ENCODE measurements at places on chromosomes 5 and 9.

GRCh38 chr5:142770650-142771609 lies 753 bp downstream of the ARHGAP26 start:
- peak; percentile 52 for DNase-seq

DNA sequence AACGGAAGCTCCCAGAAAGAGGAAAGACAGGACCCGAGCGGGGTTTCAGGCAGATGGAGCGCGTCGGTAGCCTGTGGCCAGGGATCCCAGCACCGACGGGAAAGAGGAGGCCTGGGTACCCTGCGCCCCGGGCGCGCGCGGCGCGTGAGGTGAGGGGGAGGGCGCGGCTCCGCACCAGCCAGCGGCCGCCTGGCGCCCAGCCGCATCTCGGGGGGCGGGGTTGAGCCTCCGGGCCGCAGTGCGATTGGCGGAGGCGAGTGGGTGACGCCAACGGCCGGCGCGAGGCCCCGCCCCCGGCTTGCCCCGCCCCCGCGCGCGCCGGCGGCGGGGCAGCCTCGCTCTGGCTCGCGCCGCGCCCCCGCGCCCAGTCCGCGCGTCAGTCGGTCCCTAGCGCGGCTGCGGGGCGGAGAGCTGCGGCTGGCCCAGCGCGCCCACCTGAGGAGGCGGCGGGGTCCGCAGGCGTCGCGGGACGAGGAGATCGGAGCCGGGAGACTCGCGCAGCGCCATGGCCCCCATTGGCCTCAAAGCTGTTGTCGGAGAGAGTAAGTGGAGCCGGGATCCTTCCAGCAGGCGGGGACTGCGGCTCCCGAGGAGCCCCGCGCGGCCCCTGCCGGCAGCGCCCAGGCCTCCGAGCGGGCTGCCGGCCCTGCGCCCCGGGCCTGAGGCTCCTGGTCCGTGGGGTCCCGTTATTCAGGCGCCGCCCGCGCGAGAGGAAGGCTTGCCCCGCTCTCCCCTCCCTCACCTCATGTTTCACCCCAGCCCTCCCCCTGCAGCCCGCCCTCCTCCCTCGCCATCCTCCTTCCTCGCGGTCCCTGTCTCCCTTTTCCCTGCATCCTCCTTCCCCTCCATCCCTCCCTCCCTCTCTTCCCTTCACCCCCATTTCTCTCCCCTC lies at the start of gene STXBP1:
STXBP1 (plus strand) TSS at position 379 of the 892 bp plus-strand sequence; CDS start at position 506, 127 bp downstream.
- peak; percentile 87 for DNase-seq

GRCh38 chr9:76516871-76517270 lies 57.9 kb downstream of the GCNT1 start:
- no peak for DNase-seq

DNA sequence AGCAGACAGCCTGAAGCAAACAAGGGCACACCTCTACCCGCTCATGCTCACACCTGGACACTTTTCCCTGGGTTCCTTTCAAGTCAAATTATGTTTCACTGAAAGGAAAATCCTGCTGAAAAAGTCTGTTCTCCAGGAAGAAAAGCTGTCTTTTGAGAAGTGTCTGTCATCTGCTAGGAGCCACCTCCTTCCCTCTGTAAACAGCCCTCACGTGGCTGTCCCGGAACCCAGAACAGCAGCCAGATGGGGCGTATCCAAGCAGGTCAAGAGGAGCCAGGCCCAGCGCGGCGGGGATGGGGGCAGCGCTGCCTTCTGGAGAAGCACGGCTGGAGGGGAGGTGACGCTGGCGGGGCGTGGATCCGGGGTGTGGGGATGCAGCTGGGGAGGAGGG lies at the start of gene PNPLA7:
PNPLA7 (minus strand) TSS at position 172 of the 391 bp plus-strand sequence. CDS start 205 bp downstream, outside the sequence.
- peak; percentile 57 for DNase-seq

DNA sequence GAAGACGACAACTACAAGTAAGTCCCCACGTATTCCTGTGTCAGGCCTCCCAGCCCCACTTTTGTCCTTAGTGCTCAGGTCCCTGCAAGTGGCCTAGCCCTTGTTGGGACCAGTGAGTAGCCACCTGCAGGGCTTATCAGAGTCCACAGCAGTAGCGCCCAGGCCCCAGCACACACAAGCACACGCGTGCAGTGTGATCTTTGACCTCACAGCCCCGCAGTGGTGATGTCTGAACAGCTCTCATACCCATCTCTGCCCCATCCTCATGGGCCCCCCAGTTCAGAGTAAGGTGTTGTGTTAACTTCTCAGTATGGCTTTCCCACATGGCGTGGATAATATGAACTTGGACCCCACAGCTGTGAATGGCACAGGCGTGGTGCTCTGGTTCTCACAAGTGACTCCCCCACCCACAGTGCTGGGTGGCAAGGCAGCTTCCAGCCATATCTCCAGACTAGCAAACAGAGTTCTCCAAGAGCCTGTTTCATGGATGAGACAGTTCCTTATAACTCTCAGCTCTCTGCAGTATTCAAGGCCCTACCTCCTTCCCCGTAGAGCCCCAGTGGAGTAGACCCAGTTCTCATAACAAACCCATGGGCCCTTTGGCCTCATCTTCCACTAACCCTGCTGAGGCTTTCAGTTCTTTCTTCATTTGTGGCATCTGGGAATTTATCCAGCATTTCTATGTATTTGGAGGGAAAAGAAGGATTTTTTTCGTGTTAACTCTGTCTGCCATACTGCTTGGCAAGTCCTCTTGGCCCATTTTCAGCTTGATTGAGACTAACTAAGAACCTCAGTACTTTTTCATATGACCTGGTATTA lies 46.5 kb upstream of the ANGPTL2 start:
- no peak for DNase-seq
